Activated CD4-positive, alpha-beta T cell treated with anti-CD3 and anti-CD28 coated beads, Interleukin-2, Interleukin-4, amounts not matched to agents 100 ng/mL and 50 ng/mL, durations not matched to agents 16 hours and 8 hours (primary cell): ENCODE measurements at places on chromosomes 5 and 9.

DNA sequence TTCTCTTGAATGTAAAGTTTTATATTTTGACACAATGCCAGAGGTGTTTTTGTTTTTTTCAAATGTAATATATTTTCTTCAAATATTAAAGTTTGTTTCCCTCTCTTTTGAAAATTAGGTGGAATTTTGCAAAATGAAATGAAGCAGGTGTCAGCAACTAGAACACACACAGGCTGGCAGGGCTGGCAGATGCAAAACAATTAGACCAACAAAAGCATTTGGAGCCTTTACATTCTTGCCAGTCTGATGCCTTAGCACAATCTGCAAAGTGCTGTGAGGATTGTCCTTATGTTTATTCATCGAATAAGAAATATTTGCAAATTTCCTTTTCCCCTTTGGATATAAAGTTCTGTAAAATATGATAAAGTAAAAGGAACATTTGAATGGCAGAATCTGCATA, 1063.9 kb downstream of the CDH9 start:
- DNase-seq = no peak

DNA sequence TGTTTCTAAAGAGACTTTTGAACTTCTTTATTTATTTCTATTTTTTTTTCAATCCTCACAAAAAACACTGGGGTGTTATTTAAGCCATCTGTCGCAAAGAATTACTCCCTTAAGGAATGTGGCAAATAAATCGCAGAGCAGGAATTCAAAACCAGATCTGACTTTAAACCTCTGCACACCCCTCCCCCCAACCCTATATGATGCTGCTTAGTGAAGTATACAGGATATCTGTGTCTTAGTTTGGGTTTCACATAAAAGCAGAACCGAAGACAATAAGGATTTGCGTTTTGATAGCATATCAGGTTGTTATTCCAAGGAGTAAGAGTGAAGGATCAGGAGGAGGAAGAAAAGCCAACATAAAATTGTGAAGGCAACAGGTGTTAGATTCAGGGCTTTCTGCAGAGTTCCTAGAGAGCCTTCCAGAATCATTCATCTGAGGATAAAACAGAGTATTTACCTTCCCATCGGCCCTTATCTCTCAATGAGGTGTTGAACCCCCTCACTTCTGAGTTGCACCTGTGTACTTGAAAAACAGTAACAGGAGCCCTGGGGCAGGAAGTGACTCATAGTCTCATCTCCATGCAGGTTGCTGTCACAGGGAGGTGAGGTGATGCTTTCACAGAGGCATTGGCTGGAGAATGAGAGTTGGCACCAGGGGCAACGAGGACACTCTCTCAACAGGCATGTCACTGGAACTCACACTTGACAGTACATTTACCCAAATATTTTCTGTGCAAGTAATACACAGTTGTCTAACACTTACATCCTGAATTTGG, 33.5 kb upstream of the DMRT3 start:
- DNase-seq = no peak

- no peak for DNase-seq
Measured at GRCh38 chr9:109369285-109369684, 48.4 kb upstream of the EPB41L4B start.

GRCh38 chr9:93206576-93207155, 22.7 kb downstream of the WNK2 start:
- DNase-seq = no peak

GRCh38 chr5:166523206-166523605, 1768.2 kb upstream of the WWC1 start:
- no peak for DNase-seq

- DNase-seq = no peak
Measured at GRCh38 chr9:86665416-86665815, 281.9 kb downstream of the GAS1 start.

- DNase-seq = no peak
Measured at GRCh38 chr9:107665057-107665456, 175.5 kb upstream of the KLF4 start.

- no peak for DNase-seq
Measured at GRCh38 chr5:63409737-63410136, 552.5 kb downstream of the HTR1A start.

- DNase-seq = no peak
Measured at GRCh38 chr9:98961513-98962180, 17.9 kb downstream of the COL15A1 start.

DNA sequence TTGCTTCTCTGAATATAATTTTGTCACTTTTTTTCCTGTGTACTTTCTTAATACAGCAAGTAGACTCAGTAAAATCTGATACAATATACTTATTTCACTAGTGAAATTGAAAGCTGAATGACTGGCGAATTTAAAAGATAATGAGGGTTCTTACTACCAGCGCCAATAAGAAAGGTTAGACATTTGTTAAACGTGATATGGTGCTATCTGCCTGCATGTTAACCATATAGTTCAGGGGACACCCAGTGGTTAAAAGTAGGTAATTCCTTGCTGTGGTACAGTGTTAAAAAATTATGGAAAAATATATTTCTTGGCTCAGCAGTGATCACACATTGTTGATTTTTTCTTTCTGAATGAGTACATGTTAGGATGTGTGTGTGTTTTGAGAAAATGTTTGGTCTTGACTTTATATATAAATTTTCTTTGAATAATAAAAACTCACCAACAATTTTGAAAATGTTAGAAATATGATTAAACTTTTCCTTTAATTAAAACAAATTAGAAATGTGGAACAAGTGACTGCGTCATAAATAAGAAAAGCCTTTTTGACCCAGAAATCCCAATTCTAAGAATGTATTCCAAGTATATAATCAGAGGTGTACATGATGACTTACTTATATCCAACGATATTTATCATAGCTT, 25.8 kb downstream of the CAST start:
- DNase-seq = peak; percentile 27

GRCh38 chr5:166251786-166252185, 2039.7 kb upstream of the WWC1 start:
- DNase-seq = no peak

- DNase-seq = no peak
Measured at GRCh38 chr5:11590475-11590874, 313.8 kb downstream of the CTNND2 start.
